ENCODE measurements at places on chromosomes 3 and 15. TPM values are rescaled to one million over a fixed set of nuclear protein-coding genes. Genes with fewer than 3 reads are reported as not detected.

DNA sequence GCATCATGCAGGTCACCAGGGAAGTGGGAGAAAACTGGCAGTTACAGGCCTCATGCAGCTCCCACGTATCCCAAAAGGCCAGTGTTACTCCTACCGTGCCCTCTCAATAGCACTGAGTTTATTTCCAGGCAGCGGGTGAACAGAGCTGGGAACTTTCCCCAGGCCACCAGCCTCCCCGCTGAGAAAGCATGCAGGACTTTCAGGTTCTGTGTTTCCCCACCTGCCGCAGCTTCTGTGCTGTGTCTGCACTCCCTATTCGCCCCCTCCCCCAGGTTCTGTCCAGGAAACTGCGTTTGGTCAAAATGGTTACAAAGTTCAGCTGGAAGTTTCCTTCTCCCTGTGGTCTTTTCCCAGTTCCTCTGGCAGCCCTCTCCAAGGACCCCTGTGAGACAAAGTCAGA is 21.4 kb downstream of the NEK11 start:
- no peak for DNase-seq

DNA sequence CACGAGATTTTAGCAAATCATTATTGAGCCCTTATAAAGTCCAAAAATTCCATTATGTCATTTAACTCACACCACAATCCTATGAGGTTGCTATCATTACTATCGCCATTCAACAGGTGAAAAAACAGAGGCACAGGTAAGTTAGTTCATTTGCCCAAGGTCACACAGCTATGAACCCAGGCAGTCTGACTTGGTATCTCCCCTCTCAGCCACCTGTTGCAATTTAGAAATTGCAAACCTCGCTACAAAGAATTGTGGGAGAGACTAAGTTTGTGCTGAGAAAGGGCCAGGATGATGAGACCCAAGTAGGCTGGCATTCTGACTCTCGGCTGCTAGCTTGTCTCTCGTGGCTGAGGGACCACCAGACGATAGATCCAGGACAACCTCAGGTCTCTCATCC is 57.7 kb downstream of the LMCD1 start:
- no peak for DNase-seq

- no peak for DNase-seq
Observed at GRCh38 chr3:27228805-27229204, 140.4 kb downstream of the NEK10 start.

DNA sequence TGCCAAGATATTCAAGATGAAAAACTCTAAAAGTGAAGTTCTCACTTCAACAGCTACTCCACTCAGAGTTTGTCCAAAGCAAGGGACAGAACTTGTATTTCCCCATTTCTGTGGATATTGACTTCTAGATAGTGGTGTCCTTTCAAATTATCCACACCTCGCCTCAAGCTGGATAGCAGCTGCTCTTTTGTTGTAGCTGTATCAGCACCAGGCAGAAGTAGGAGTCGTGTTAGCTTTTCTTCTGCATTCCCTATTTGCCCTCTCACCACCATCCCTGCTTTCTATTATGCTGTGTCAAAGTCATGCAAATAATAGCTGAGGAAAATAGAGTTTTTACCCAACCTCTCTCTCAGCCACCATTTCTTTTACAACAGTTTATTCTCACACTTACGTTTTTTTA is 303.8 kb downstream of the EPHA3 start:
- DNase-seq, result no peak

DNA sequence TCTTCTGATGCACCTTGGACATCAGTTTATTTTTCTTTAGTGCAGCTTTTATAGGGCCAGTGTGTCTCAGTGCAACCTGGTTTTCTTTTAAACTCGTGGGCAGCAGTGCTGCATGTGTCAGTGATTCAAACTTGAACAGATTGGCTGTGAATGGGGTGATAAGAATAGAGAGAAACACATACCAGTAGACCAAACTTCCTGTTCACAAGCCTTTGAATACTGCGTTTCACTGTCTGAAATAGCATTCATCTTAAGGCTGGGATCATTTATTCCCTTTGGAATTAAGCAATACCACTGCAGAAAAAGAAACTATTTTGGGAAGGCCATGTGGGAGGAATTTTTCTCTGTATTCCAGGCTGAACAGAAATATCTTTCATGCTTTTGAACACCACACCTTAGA is 51.7 kb downstream of the PHLDB2 start:
- no peak for DNase-seq

PIF1 gene
- 0.41 TPM for total RNA-seq

Measured in left ventricle myocardium inferior (tissue), 1 donor.